ENCODE measurements at places on chromosomes 1 and 21.

DNA sequence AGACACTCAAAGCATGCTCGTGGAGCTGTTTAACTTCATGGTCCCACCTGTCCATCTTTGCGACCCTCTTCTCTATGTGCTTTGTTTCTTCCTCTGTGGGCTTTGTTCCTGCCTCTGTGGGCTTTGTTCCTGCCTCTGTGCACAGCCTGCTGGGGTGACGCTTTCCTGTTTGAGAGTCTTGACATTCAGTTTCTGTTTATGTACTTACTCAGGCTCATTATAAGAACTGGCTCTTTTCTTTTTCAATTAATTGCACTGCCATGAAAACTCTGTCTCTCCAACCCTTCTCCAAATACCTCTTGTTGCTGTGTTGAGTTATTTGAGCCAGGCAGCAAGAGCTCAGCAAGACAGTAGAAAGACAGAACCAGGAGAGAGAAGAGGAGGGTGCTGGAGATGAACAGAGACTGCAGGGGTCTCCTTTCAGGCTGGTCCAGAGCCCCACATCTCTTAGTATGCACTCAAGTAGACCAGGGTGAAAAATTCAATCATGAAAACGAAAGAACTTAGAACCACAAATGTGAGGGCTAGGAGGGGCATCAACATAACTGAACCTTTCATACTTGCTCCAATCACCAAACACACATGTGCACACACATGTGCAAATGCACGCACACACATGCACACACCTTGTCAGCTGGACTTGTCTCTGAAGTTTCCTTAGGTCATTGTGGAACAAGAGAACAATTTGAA lies 88.3 kb upstream of the SGIP1 start:
- DNase-seq, result peak; percentile 8

DNA sequence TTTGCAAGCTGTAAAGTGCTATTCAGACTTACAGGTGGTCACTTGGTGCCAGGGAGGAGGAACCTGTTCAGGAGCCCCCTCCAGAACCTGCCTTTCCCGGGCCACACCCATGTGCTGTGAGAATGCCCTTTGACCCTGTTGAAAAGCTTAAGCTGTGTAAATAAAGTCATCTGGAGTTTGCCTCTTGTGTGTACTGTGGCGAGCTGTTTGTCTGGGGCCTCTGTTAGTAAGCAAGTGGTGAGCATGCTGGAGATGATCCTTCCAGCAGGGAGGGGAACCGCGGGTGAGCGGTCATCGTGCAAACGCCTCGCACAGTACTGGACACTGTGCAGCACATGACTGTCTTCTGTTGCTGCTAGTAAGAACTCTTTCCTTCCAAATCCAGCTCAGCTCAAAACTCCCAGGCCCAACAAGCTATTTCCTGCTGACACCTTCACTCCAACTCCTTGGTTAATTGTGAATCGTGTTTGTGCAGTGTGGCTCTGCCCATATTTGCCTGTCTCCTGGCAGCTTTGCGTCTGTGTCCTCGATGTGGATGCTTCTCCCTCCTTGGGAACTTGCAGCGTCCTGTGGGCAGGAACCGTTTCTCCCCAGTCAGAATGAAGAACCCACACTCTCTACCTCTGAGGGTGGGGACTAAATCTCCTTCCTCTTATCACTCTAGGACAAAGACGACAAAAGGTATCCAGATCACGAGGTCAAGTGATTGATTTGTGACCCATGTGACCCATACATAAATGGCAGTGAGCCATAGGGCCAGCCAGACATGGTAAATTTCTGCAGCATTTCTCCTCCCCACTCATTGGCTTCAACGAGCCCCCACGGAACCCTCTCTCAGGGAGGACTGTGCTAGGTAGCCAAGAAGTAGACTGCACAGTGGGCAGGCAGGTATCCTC lies 13.9 kb upstream of the BTG2 start:
- no peak for DNase-seq

GRCh38 chr1:92583821-92584760 lies 97.4 kb upstream of the GFI1 start:
- DNase-seq, result no peak

DNA sequence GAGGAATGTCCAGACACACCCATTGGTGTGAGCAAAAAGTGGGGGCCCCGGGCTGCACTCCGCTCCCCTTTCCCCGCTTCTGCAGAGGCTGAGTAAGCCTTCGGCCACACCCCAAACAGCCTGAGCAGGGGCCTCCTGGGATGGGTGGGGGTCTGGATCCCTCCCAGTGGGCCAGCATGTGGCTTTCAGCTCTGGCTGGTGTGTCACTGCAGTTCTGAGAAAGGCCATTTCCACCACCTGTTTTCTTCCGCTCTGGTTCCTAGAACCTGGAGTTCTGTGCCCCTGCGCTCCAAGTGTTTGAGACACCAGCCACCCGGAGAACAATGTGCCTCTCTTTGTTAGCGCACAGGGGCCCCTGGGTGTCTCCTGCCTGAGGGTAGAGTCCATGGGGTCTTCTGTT lies 30.9 kb downstream of the SLC37A1 start:
- no peak for DNase-seq

- DNase-seq, result no peak
Observed at GRCh38 chr1:43481491-43481890, 27.8 kb upstream of the HYI start.

- peak; percentile 68 for DNase-seq
Observed at GRCh38 chr21:34526618-34527290, 14.7 kb upstream of the KCNE1 start.

Measured in endothelial cell (in vitro differentiated cells).